ENCODE measurements at places on chromosomes 6 and 20. TPM values are rescaled to one million over a fixed set of nuclear protein-coding genes. Genes with fewer than 3 reads are reported as not detected.

DNA sequence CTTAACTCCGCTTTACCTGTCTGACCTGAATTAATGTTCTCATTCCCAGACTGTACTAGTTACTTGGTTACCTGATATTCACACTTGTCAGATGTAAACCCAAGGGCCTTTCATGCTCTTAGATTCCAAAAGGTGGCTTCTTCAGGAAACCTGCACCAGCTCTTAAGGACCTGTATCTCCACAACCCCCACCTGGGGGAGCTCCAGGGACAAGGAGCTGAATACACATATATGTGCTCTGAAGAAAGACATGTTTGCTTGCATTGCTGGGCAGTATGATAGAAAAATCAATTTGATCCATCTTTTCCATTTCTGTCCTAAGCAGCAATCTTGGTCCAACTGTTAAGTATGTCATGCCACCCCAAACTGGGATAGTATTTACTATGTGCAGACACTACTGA lies 64.8 kb upstream of the POU3F2 start:
- no peaks in the 10 kb centered on the region for H3K4me1 ChIP-seq
- H3K4me3 ChIP-seq, result no peak overlapping the region
- H3K27me3 ChIP-seq, result no peaks in the 10 kb centered on the region
- no peak for DNase-seq
- H3K27ac ChIP-seq, result no peak overlapping the region

The CALHM4 gene
- not detected for total RNA-seq

The CDC25B gene
- 56.3 TPM for total RNA-seq

The MLN gene
- not detected for total RNA-seq

The LY6G6D gene
- total RNA-seq, result not detected
